ENCODE measurements at places on chromosomes 3 and 15. TPM values are rescaled to one million over a fixed set of nuclear protein-coding genes. Genes with fewer than 3 reads are reported as not detected.

GATM gene
- total RNA-seq, result 31.5 TPM

TRAT1 gene
- total RNA-seq, result 0.88 TPM

- no peak overlapping the region for H3K27ac ChIP-seq
- DNase-seq, result no peak
- H3K4me1 ChIP-seq, result no peaks in the 10 kb centered on the region
- no peak overlapping the region for H3K4me3 ChIP-seq
Observed at GRCh38 chr3:155352900-155353490, 59.5 kb upstream of the STRIT1 start.

GRCh38 chr3:115689928-115690327, 66.6 kb downstream of the GAP43 start:
- no peaks in the 10 kb centered on the region for H3K27me3 ChIP-seq
- H3K36me3 ChIP-seq, result no peaks in the 10 kb centered on the region
- H3K27ac ChIP-seq, result no peak overlapping the region
- DNase-seq, result no peak
- no peaks in the 10 kb centered on the region for H3K4me1 ChIP-seq
- no peak overlapping the region for H3K4me3 ChIP-seq

DNA sequence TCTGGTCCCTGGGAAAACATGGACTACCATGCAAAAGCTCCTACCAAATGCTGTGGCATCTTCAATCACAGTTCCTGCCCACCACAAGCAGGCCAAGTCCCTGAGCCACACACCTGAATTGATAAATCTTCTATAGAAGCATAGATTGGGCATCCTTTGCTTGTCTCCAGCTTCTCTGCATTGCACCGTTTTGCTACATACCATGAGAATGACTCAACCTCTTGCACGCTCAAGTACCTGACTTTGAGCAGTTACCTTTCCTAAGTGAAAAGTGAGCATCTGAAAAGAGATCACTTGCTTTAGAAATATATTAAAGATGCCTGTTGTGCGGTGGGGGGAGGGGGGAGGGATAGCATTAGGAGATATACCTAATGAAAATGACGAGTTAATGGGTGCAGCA, 31.3 kb downstream of the GATM start:
- no peaks in the 10 kb centered on the region for H3K36me3 ChIP-seq
- no peaks in the 10 kb centered on the region for H3K4me1 ChIP-seq
- H3K27me3 ChIP-seq, result no peaks in the 10 kb centered on the region
- DNase-seq, result no peak
- H3K27ac ChIP-seq, result no peak overlapping the region

GRCh38 chr15:24761704-24762302, 86.2 kb downstream of the NPAP1 start:
- no peaks in the 10 kb centered on the region for H3K27me3 ChIP-seq
- H3K36me3 ChIP-seq, result no peaks in the 10 kb centered on the region
- H3K4me1 ChIP-seq, result no peaks in the 10 kb centered on the region
- no peak overlapping the region for H3K4me3 ChIP-seq
- H3K27ac ChIP-seq, result no peak overlapping the region

GRCh38 chr3:188380252-188380651, 226.3 kb downstream of the LPP start:
- no peak overlapping the region for H3K4me3 ChIP-seq
- no peaks in the 10 kb centered on the region for H3K4me1 ChIP-seq
- no peaks in the 10 kb centered on the region for H3K27me3 ChIP-seq
- H3K27ac ChIP-seq, result no peak overlapping the region
- no peaks in the 10 kb centered on the region for H3K36me3 ChIP-seq

MASP1 gene
- total RNA-seq, result 11.5 TPM

- H3K36me3 ChIP-seq, result no peaks in the 10 kb centered on the region
- no peak overlapping the region for H3K27ac ChIP-seq
- H3K4me1 ChIP-seq, result no peaks in the 10 kb centered on the region
- DNase-seq, result no peak
- no peak overlapping the region for H3K4me3 ChIP-seq
Observed at GRCh38 chr3:60190073-60190472, 1061.2 kb downstream of the FHIT start.

DNA sequence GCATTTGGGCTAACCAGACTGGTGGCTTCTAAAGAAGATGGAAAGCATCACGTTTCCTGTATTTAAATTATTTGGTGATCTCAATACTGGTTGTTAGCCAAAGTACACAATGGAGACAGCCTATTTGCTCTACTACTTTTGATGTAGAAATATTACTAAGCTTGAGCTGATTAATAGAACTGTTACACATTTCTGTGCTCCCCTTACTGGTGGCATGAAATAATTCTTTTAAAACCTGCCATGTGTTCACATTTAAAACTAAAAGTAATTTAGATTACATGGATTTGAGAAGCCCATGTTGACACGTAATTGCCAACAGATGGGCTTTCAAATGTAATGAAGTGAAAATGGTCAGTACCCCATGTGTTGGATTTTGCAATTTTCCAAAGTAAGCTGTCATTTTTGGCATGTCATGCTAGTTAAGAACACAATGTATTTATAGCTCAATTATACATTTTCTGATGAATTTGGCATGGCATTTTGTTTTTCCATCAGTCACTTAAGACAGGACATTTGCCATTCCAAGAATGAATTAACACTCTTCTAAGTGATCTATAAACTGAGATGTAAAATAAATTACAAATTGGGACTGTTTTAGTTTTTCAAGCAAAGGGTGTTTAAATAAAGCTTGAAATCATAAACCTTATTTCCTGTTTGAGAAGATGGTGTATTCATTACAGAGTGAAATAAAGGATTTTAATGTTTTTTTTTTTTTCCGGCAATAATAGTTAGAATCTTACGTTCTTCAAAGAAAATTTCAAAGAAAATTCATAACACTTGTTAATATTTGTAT, 10.8 kb upstream of the RARRES1 start:
- peak overlapping the region; percentile 41 for H3K27ac ChIP-seq
- H3K36me3 ChIP-seq, result no peaks in the 10 kb centered on the region
- peaks cover 6% of the 10 kb centered on the region for H3K4me1 ChIP-seq
- H3K4me3 ChIP-seq, result no peak overlapping the region
- H3K27me3 ChIP-seq, result no peaks in the 10 kb centered on the region

- no peaks in the 10 kb centered on the region for H3K36me3 ChIP-seq
- DNase-seq, result no peak
- H3K27me3 ChIP-seq, result no peaks in the 10 kb centered on the region
- H3K4me3 ChIP-seq, result no peak overlapping the region
- H3K27ac ChIP-seq, result no peak overlapping the region
Observed at GRCh38 chr3:118436697-118437262, 597.9 kb downstream of the IGSF11 start.

DNA sequence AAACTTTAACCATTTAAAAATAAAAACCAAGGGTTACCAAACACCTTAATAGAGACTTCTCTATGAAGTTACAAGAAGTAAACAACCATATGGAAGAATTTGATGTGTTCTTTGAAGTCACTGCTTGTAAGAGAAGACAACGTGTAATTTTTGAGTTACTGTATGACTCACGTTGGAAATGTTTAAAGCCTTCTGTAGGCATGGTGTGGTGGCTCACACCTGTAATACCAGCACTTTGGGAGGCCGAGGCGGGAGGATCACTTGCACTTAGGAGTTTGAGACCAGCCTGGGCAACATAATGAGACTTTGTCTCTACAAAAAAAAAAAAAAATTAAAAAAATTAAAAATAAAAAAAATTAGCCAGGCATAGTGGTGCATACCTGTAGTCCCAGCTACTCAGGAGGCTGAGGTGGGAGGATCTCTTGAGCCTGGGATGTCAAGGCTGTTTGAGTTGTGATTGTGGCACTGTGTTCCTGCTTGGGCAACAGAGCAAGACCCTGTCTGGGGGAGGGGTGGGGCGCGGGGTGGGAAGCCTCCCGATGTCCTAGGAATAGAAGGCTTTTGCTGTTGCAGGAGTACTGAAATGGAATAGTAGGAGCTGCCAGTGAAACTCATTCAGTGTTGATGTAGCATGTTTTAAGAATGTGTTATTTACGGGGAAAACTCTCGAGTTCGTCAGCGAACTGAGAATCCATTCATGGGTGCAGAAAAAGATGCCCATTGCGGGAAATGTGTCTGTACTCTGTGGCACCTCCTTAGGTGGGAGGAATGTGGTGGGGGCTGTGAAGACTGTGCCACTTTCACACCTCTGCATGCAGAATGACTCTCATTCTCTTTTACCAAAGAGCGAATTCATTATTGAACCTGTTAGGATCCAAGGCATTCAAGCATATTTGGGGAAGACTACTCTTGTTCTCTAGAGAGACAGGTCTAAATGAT, 134.2 kb downstream of the FNDC3B start:
- H3K4me1 ChIP-seq, result peaks cover 15% of the 10 kb centered on the region
- H3K27me3 ChIP-seq, result no peaks in the 10 kb centered on the region
- no peak overlapping the region for H3K27ac ChIP-seq
- no peak for DNase-seq
- H3K4me3 ChIP-seq, result no peak overlapping the region

- H3K27me3 ChIP-seq, result no peaks in the 10 kb centered on the region
- no peaks in the 10 kb centered on the region for H3K4me1 ChIP-seq
- no peak overlapping the region for H3K4me3 ChIP-seq
- H3K36me3 ChIP-seq, result no peaks in the 10 kb centered on the region
- no peak for DNase-seq
Observed at GRCh38 chr15:82139823-82140268, 94.0 kb upstream of the MEX3B start.

RNF13 gene
- 95.0 TPM for total RNA-seq

BNC1 gene
- total RNA-seq, result 0.48 TPM

- H3K36me3 ChIP-seq, result no peaks in the 10 kb centered on the region
Observed at GRCh38 chr3:22089284-22089683, 338.3 kb upstream of the ZNF385D start.

DNA sequence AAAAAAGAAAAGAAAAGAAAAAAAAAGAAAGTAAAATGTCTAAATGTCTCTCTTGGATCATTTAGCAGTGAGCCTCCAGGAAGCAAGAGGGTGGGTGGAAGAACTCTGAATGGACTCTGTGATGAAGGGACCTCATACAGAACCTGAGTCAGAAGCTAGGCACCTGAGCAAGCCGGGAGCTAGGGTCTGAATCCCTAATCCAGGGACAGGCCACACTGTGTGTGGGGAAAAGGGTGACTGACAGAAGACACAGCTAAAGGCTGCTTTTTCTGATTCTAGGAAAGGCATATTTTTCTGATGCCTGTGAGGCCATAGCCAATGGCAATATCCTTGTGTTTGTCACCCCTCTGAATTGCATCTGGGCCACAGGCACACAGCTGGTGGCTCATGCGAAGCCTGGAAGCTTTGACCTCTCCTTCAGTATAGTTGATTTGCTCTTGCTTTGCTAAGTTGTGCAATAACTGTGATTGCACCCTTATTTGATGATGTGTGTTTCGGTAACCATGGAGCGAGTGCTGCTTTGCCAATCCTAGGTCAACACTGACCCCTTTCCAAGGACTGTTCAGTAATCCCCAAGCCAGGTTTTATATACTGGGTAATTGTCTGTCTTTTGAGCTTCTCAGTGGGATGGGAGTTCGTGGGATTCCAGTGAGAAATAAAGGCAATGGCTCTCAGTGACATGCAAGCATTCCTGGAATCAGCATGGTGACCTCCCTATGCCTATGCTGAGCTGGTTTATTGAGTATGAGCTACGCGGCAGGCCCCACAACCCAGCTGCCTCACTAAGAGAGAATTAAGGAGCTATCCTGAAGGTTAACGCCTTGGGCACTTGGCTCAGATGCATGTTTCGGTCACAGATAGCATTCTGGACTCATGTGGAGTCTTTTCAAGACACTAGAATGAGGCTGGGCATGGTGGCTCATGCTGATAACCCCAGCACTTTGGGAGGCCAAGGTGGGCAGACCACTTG, 49.0 kb upstream of the OSBPL11 start:
- H3K4me3 ChIP-seq, result no peak overlapping the region
- DNase-seq, result no peak
- no peaks in the 10 kb centered on the region for H3K36me3 ChIP-seq
- H3K27ac ChIP-seq, result no peak overlapping the region
- no peaks in the 10 kb centered on the region for H3K27me3 ChIP-seq

THBS1 gene
- 386 TPM for total RNA-seq

DNA sequence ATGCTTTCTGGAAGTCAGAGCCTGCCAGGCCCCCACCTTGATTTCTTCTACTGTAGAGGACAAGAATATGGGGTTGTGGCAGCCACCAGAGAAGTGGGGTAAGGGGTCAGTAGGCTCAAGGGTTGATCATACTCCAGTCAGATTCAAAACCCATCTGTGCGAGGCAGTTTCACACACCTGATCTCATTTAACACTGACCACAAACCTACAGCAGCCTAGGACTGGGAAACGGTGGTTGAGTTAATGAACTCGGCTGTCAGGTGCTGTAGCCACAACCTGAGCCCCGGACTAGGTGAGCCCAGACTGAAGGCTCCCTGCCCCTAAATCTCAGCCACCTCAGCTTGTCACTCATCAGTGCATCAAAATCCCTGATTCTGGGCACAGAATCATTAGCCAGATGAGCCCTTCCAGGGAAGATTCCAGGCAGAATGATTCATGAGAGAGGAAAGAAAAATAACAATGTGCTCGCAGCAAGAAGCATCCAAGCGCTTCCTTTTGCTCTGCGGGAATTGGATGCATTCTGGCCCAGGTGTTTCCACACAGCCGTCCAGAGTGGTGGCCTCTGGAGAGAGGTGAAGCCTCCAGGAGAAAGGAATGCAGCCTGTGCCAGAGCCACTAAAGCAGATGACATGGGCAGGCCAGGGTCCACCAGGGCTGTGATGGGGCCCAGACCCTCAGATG, 102.1 kb downstream of the SRGAP3 start:
- H3K27ac ChIP-seq, result no peak overlapping the region
- no peaks in the 10 kb centered on the region for H3K4me1 ChIP-seq
- DNase-seq, result no peak
- H3K36me3 ChIP-seq, result no peaks in the 10 kb centered on the region
- no peaks in the 10 kb centered on the region for H3K27me3 ChIP-seq
- H3K4me3 ChIP-seq, result no peak overlapping the region

GRCh38 chr3:124611520-124611919, 118.7 kb upstream of the UMPS start:
- no peaks in the 10 kb centered on the region for H3K36me3 ChIP-seq
- no peaks in the 10 kb centered on the region for H3K27me3 ChIP-seq
- no peak for DNase-seq
- H3K4me3 ChIP-seq, result no peak overlapping the region

GOLGA6C gene
- not detected for total RNA-seq
